NCI-H187 treated with DMSO at 0.1 percent for 48 hours (cell line): ENCODE measurements at places on chromosomes 7 and 10.

GRCh38 chr7:150716368-150716767 is at the start of gene GIMAP1:
Gene GIMAP1, plus strand, starts transcription at chr7:150716613. Its CDS starts 2,435 bp downstream, at chr7:150719048.
- DNase-seq, result no peak

GRCh38 chr7:47415318-47416212 is 166.3 kb downstream of the TNS3 start:
- no peak for DNase-seq

DNA sequence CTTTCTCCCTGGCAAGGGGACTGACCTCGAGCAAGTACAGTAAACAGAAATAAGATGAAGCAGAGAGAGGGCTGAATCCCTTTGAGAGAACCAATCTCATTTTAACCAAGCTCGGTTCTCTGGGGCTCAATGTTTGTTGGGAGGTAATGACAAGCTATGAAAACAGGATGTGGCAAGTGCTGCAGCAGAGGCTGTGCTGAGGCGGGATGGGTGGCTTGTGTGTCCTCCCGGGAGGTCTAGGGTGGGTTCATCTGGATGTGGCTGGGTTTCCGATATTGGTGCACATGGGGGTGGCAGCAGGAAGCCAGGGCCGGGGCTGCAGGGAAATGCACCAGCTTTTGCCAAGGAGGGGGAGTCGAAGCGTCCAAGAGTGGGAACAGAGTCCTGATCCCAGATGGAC is 84.5 kb downstream of the AOAH start:
- DNase-seq, result no peak

DNA sequence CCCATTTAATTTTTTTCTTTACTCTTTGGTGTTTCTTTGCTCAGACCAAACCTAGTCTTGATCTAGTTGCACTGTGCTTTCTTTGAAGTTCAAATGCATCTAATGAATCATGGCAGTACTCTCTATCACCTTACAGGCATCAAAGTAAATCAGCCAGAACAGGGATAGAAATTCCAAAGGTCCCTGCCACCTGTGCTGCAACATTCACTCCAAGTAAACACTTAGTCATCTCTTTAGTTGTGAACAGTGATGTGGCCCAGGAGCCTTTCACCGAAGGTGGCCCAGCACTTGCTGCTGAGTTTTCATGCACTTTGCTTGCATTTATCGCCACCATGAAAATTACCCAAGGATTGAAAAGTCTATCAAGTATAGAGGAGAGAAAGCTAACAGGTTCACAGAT is 314.1 kb upstream of the ETV1 start:
- DNase-seq, result no peak

- no peak for DNase-seq
Observed at GRCh38 chr7:135706858-135707569, 21.0 kb downstream of the SLC13A4 start.

- DNase-seq, result no peak
Observed at GRCh38 chr10:115604627-115605026, 511.5 kb downstream of the ATRNL1 start.

DNA sequence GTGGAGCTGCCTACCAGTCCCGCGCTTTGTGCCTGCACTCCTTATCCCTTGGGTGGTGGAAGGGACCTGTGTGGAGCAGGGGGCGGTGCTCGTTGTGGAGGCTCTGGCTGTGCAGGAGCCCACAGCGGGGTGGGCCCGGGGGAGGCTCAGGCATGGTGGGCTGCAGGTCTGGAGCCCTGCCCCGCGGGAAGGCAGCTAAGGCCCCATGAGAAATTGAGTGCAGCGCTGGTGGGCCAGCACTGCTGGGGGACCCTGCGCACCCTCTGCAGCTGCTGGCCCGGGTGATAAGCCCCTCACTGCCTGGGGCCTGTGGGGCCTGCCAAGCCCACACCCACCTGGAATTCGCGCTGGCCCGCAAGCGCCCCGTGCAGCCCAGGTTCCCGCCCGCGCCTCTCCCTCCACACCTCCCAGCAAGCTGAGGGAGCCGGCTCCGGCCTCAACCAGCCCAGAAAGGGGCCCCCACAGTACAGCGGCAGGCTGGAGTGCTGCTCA is 859.6 kb upstream of the KCND2 start:
- DNase-seq, result no peak

DNA sequence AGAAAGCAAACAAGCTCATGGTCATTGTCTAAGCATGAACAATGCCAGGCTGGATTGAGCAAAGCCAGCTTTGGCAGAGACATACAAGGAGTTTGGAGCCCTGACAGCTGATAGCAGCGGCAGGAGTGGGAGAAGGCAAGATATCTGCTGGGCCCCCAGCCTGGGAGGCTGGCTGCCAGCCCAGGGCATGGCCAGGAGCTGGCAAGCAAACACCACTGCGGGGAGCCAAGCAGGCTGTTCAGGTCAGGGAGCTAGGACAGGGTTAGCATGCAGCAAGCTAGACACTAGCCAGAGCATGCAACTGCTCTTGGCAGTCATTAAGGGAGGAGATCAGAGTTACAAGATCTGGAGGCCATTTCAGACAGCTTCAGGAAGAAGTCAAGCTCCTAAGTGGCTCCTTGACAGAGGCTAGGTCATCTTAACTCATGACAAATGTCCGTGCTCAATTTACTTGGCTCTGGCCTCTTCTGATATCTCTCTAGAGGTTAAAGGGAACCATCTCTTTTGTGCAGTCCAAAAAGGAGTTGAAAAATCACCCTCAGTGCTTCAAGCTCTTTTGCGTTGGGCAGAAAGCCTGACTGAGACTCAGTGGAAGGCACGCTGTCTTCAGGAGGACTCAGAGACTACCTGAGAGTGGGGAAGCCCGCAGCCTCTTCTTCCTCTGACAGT is 436.8 kb upstream of the C7orf33 start:
- DNase-seq, result no peak

GRCh38 chr10:57692255-57692980 is 575.3 kb downstream of the IPMK start:
- DNase-seq, result no peak

DNA sequence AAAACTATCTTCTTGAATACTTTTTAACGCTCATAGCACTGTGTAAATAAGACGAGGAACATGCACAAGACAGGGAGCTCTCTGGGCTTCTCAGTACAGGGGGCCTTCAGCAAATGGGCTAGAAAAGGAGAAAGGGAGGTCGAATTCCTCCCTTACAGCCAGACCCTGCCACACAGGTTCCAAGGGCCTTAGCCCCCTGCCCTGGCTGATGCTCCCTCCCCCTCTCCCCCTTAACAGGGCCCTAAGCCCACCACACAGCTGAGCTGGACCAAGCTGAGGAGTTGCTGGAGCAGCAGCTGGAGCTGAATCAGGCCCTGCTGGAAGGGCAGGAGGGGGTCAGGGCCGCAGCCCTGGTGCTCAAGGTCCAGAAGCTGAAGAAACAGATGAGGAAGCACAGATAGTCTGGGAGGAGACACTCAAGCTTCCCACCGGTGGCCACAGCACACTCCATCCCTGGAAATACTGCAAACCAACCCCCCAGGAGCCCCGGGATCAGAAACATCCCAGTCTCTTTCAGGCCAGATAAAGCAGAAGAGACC is 153.9 kb downstream of the SNX13 start:
- no peak for DNase-seq

- DNase-seq, result no peak
Observed at GRCh38 chr10:73742454-73742734, 1.8 kb upstream of the SEC24C start.

- no peak for DNase-seq
Observed at GRCh38 chr10:95789902-95790301, 33.9 kb downstream of the ENTPD1 start.

DNA sequence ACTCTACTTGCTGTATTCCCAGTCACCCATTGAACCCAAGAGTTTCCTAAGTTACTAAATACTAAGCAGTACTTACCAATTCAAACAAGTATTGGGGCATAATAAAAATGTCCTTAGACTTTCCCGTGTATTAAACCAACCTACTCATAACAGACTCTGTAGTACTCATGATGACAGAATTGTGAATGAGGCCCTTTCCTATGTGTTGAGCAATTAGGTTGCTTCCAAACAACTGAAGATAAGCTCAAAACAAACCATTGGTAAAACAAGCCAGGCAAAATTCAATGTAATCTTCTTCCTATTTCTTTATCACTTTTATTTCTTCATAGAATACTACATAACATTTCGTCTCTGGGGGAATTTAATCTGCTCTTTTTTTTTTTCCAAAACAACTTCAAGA is 106.5 kb upstream of the ANK3 start:
- no peak for DNase-seq

DNA sequence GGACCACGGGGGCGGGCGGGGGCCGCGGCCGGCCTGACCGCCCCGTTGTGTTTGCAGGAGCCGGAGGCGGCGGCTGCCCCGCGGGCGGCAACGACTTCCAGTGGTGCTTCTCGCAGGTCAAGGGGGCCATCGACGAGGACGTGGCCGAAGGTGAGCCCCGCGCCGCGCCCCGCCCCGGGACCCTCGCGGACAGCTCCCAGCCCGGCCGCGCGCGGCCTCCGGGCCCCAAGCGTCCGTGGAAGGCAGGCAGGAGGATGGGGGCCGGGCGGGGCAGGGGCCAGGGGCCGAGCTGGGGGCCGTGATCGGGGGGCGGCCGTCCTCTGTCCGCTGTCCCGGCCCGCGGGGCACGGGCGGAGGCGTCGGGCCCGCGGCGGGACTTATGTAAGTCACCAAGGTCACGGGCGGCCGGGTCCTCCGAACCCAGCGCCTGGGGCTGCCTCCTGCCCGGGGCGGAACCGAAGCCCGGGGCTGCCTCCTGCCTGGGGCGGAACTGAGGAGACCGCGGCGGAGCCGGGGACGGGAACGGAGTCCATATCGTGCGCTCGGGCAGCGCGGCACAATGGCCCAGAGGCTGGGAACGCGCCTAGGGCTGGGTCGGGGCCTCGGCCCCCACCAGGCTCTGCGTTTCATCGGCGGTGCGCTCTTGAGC is 497 bp downstream of the PPP2R2D start:
- DNase-seq, result no peak

- DNase-seq, result no peak
Observed at GRCh38 chr7:66558660-66559465, 69.8 kb upstream of the KCTD7 start.

- DNase-seq, result no peak
Observed at GRCh38 chr10:133022776-133023100, 65.0 kb upstream of the ADGRA1 start.

DNA sequence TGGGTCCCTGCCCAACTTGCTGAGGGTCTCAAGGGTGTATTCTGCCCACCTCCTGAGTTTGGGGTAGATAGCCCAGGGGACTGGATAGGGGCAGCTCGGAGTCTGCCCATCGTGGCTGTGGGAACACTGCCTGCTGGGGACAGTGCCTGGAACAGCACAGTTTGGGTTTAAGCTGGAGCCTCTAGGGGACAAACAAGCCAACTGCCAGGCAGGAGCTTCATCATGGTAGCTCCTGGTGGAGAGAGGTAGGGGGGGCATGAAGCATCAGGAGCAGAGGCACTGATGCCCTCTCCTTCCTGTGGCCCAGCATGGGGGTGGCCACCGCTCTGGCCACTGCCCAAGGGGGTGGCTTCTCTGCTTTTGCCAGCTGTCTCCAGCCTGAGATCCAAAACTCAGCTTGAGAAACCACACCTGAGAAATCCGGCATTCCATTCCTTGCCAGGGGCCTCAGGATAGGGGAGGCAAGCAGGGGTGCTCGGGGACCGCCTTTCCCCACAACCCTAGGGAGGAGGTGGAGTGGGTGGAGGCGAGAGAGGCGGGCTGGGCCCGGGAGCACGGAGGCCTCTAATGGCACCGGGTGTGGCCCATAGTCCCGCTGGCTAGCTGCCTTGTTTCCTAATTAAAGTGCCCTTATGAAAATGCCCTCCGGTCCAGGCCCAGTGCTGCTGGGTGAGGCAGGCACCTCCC is 47.6 kb downstream of the UNC5B start:
- no peak for DNase-seq

- no peak for DNase-seq
Observed at GRCh38 chr7:66426996-66427395, 201.7 kb upstream of the KCTD7 start.

GRCh38 chr10:62473241-62473640 is 99.1 kb downstream of the ZNF365 start:
- DNase-seq, result no peak

GRCh38 chr7:155168597-155169480 is 98.7 kb downstream of the HTR5A start:
- DNase-seq, result no peak

- no peak for DNase-seq
Observed at GRCh38 chr7:43248961-43249822, 136.7 kb downstream of the HECW1 start.

GRCh38 chr7:6256677-6257535 is 15.5 kb downstream of the CYTH3 start:
- no peak for DNase-seq

DNA sequence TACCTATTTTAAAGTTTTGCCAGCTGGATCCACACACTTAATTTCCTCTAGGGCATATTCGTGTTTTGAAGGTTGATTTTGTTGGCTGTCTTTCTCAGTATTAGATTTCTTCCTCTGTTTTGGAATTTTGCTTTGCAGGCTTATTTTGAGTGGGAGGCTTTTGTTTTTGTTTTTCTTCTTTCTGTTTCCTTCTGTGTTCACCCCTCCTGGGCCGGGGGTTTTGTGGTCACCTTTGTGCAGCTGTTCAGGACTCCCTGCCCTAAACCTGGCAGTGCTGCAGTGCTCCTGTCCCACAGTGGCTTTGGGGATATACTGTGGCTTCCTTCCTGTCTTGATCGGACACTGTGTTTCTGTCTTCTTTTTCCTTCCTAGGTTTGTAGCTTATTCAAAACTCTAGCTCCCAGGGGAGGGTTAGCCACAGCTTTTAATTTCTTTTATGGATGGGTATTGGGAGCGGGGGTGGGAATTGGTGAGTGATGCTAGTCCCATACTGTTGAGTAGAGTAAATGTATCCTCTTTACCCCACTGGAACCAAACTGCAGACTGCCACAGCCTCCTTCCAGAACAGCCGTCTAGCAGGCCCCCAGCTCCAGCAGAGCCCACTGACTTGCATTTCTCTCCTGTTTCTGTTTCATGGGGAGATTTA is 228.7 kb upstream of the FZD8 start:
- no peak for DNase-seq

DNA sequence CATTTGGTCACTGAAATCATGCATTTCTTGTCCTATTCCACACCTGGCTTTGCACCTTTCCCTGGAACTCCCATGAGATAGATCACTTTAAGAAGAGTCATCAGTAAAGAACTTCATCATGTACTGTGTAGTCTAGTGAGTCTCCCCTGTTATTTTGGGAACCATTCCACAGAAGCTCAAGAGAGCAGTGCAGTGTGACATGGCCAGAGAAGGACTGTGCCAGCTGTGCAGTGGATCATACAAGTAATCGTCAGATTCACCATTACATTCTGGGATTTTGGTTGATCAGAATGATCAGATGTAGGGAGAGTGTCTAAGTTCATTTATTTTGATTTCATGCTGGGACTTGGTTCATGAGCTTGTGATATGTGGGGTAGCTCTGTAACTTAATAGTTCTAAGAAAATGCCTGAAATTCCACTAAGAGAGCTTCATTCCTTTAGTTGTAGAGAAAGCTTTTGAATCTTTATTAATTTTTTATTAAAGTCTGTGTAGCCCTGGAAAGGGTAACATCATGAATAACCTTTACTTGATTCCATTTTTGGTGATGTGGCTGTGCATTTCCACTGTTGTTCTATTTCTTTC is 166.8 kb downstream of the SUGCT start:
- no peak for DNase-seq

GRCh38 chr10:54063514-54063913 is 737.5 kb downstream of the PCDH15 start:
- no peak for DNase-seq

- DNase-seq, result no peak
Observed at GRCh38 chr7:20826243-20826642, 39.6 kb upstream of the SP8 start.
